HTR-8/SVneo (cell line): ENCODE measurements at places on chromosomes 1 and 21.

- DNase-seq, result no peak
Measured at GRCh38 chr1:42181687-42182086, 17.1 kb upstream of the GUCA2A start.

DNA sequence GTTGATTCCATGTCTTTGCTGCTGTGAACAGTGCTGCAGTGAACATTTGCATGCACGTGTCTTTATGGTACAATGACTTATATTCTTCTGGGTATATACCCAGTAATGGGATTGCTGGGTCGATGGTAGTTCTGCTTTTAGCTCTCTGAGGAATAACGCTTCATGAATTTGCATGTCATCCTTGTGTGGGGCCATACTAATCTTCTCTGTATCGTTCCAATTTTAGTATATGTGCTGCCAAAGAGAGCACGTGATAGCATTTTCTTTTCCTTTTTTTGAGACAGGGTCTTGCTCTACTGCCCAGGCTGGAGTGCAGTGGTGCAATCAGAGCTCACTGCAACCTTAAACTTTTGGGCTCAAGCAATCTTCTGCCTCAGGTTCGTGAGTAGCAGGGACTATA, 24.9 kb upstream of the MAP1LC3C start:
- no peak for DNase-seq

DNA sequence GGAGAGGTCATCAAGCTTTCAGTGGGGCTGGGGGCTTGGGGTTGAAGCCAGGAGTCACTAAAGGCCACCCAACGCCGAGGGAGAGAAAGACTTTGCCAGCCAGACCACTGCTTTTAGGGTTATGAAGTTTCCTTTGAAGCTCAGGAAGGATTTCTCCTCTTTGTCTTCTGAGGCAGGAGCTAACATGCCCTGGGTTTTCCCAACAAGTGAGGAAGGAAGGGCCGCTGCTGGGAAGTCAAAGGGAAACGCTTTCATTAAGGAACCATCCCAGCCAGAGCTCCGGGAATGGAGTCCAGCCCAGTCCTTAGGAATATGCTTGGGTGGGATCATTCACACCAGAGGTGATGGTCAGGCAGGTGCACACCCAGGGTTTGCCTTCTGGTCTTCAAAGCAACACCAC, 436.9 kb downstream of the PRDM2 start:
- no peak for DNase-seq

DNA sequence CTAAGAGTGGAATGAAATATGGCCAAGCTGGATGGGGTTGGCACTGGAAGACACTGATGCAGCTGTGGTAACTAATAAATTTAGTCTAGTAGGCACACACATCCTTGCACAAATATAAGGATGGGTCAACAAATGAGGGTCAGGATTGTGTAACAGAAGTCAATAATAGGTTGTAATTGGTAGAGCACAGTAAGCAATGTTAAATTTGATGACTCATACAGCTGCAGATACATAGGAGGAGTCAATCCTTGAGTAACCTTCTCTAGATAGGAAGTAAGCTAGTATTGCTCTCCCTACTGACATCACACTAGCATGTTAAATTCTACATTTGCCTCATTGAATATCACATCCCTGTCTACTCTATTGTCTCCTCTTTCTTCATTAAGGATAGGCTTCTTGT, 332.1 kb downstream of the PTPRC start:
- DNase-seq, result no peak

DNA sequence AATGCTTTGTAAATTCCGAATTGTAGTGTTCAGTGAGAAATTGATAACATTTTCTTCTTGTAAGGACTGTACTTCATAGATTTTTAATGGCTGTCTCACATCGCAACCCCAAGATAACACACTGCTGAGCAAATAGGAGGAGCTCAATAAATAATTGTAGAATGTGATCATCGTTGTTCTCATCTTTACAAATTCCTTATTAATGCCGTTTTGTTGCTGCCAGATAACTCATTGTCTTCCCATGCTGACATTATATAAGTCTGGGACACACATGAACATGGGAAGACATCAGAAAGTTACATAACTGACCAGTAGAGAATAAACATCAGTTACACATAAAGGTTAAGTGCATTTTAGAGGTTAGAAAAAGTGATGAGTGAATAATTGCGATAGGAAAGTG, 46.4 kb upstream of the TSPAN2 start:
- no peak for DNase-seq

- no peak for DNase-seq
Measured at GRCh38 chr1:234543442-234544086, 64.6 kb upstream of the TARBP1 start.

DNA sequence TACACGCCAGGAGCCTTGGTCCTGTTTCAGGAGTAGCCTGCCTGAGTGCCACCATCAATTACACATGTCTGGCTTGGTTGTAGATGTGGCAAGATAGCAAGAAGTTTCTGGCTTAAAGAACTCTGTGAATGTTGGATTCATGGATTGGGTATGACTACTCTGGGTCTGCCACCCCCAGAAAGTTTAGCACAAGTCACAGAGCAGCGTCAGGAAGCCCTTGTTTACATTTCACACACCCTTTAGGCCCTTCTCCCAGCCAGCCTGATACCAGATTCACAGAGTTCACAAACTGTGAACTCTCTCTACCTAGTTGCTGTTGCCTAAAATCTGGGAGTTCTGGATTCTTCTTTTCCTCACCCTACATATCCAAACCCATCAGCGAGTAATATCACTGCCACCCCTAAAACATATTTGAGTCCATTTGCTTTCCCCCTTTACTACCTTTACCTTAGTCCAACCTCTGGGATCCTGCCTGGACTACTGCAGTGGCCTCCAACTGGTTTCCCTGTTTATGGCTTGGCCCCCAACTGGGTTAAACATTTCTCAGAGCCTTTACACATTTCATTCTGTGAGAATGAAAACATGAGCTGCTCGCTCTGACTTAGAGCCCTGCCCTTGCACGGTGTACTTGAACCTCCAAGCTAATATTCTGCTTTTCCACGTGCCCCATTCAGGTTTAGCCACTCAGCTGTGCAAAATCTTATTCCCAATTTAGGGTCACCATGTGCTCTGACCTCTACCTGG, 4.1 kb upstream of the CCDC24 start:
- no peak for DNase-seq

- DNase-seq, result no peak
Measured at GRCh38 chr21:35382696-35383095, 333.6 kb upstream of the RUNX1 start.

GRCh38 chr1:57234459-57234858, 189.4 kb downstream of the DAB1 start:
- no peak for DNase-seq

DNA sequence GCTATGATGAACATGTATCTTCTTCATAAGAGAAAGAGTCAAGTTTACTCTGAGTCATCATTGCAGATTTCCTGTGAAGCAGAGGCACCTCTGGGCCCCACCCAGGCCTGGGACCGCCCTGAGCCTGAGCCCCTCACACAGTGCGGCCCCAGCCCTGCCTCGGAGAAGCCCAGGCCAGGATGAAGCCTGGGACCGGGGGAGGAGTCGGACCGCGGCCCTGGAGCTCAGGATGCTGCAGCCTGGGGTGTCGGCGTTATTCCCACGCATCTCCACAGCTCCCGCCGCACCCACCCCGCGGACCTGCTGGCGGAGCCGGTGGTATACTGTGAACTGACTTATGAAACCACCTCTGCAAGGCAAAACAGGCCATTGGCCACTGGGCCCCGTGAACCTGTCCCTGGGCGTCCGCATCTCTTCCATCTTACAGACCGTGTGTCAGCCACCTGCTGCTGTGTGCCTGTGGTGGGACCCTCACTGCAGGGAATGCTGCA, 2.4 kb upstream of the COL6A1 start:
- DNase-seq, result no peak
